Effector CD4-positive, alpha-beta T cell (primary cell): ENCODE measurements at places on chromosomes 13 and 19.

GRCh38 chr13:112799394-112799793 lies 109.6 kb downstream of the ATP11A start:
- no peak for DNase-seq

- DNase-seq = no peak
Measured at GRCh38 chr13:50713523-50714248, 129.8 kb downstream of the DLEU7 start.

DNA sequence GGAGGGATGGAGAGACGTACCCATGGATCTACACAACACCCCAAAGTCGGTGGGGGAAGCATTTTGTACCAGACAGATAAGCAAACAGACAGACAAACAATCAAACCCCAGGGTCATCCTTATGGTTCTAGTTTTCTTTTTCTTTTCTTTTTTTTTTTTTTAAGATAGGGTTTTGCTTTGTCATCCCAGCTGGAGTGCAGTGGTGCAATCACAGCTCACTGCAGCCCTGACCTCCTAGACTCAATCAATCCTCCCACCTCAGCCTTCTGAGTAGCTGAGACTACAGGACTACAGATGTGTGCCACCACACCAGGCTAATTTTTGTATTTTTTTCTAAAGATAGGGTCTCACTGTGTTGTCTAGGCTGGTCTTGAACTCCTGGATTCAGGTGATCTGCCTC lies 17.9 kb upstream of the FBL start:
- no peak for DNase-seq

- DNase-seq = no peak
Measured at GRCh38 chr13:45792827-45793303, 58.7 kb downstream of the SIAH3 start.

DNA sequence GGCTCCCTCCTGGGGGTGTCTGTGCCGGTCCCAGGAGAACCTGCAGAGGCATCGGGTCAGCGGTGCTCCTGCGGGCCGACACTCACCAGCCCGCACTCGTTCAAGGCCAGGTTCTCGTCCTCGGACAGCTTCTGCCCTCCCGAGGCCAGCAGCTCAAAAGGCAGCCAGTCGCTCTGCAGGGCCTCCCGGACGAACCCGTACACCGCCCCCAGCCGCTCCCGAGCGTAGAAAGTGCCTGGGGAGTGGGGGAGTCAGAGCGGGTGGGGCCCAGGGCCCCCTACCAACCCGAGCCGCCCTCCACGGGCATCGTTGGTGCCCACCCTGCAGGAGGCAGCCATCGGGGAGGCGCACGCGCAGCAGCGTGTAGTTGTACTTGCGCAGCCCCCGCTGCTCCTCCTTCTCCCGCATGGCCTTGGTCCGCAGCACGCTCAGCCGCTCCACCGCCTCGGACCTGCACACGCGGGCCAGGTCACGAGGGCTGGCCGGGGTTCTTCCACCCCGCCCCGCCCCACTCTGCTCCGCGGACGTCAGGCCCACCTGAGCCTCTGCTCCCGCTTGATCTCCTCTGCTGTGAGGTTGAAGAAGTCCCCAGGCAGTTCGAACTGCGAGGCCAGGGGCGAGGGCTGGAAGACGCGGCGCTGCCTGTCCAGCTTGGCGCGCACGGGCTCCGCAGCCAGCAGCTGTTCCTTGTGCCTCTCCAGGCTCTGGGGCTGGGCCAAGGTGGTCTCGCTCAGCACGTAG lies 11.5 kb downstream of the UBXN6 start:
- no peak for DNase-seq

GRCh38 chr13:24181991-24182702 lies 21.6 kb downstream of the SPATA13 start:
- no peak for DNase-seq

- DNase-seq = no peak
Measured at GRCh38 chr19:45952686-45953505, 20.8 kb downstream of the NOVA2 start.

GRCh38 chr13:81916461-81916860 lies 1575.5 kb upstream of the SPRY2 start:
- no peak for DNase-seq

DNA sequence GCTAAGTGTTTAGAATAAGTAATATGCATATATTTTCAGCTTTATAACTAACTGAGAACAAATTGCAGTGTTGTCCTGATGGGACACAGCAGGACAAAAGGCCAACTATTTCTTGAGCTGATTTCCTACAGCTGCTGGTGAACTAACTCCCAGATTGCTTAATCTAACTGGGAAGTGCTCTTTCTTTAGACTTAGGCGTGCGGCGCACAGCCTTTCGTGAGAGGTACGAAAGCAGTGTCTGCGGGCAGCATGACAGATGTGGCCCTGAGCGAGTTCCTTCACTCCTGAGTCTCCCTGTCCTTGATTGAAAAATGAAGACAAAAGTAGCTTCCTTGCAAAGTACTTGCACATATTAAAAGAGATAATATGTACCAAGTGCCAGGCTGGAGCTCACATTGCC lies 47.3 kb upstream of the NPAS1 start:
- no peak for DNase-seq

- DNase-seq = no peak
Measured at GRCh38 chr13:34411177-34411576, 530.9 kb upstream of the NBEA start.

DNA sequence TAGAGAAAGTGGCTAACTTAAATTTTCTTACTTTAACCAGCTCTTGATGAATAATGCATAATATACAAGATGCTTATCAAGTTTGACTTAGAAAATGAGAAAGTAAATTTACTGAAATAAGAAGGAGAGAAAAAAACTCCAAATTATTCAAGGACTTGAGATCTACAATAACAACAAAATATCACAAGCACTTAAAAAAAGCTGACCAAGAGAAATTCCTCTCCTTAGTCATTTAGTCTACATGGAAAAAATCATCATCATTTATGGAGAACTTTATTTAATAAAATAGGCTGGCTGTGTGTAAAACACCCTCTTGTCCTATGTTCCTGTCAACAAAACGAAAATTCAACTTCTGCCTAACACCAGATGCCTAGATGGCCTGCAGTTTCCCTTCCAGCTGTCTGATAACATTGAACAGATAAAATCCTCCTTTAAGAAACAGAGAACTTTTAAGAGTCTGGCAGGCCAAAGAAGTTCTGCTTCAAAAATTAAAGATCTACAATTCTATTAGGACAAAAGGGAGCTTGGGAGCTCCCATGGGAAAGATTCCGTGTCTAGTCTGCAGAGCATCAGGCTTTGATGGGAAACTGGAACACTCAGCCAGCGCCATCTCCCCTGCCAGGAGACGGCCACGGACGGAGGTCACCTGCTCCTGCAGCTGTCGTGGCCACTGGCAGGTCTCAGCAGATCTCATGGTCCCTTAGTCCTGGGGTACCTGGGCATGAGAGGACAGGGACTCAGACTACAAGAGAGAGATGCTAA lies 37.9 kb upstream of the ATP11A start:
- DNase-seq = no peak

GRCh38 chr13:113731192-113732175 lies 27.5 kb upstream of the TMEM255B start:
- DNase-seq = no peak

GRCh38 chr19:33214596-33214995 lies 11.1 kb downstream of the SLC7A10 start:
- DNase-seq = no peak

GRCh38 chr13:40540328-40541044 lies 126.0 kb downstream of the FOXO1 start:
- DNase-seq = no peak

- no peak for DNase-seq
Measured at GRCh38 chr13:67645874-67646467, 415.8 kb upstream of the PCDH9 start.

GRCh38 chr13:71632206-71632605 lies 234.8 kb downstream of the DACH1 start:
- no peak for DNase-seq

- no peak for DNase-seq
Measured at GRCh38 chr13:26718872-26719271, 41.7 kb downstream of the GPR12 start.

GRCh38 chr19:33458171-33458633 lies 63.4 kb downstream of the PEPD start:
- DNase-seq = no peak

DNA sequence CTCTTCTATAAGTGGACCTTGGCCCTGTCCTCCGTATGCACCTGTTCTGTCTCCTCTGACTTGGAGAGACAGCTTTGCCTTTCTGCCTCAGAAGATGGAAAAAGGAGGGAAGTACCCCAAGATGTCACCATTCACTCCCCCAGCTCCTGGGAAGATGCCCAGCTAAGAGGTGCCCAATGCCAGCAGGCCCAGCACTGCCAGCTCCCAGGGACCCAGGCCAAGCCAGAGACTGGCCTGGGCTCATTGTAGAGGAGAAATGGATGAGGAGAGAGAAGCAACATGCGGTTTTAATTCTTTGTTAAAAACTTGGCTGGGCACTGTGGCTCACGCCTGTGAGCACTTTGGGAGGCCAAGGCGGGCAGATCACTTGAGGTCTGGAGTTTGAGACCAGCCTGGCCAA lies 111.5 kb upstream of the ZNF507 start:
- DNase-seq = no peak

GRCh38 chr19:2166741-2167738 lies 3.3 kb downstream of the DOT1L start:
- no peak for DNase-seq

GRCh38 chr13:24096659-24097058 lies 63.9 kb upstream of the SPATA13 start:
- DNase-seq = no peak

GRCh38 chr19:3944018-3944721 lies 11.3 kb downstream of the NMRK2 start:
- no peak for DNase-seq

DNA sequence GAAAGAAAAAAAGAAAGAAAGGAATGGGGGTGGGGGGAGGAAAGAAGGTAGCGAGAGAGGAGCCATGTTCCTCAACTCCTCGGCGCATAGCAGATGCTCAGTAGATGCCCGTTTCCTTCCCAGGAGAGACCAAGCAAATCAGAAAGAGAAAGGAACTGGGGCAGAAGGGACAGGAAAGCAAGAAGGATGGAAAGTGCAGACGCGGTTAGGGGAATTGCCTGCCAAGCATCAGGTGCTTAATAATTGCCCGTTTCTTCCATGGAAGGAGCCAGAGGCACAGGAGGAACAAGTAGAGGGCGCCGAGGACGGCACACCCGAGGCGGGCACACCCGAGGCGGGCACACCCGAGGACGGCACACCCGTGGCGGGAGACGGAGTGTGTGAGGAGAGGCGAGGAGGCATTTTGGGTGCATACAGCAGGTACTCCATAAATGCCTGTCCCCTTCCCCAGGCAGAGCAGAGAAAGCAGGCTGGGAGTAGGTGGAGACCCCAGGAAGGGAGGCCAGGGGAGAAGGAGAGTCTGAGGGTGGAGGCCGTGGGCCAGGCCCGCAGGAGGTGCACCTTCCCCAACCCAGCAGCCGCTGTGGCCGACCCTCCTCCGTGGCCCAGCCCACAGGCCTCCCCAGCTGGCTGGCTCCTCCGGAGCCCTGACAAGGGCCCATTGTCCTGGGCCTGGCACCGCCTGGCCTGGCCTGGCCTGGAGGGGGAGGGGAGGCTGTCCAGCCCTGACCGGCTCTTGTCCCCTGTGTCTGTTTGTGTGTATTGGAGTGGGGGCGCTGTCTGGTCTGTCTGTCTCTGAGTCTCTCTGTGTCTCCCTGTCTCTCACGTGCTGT lies 14.6 kb downstream of the JOSD2 start:
- DNase-seq = no peak

GRCh38 chr13:100203696-100204367 lies 114.9 kb downstream of the PCCA start:
- no peak for DNase-seq

- DNase-seq = no peak
Measured at GRCh38 chr13:33015241-33015668, 968 bp upstream of the KL start.

DNA sequence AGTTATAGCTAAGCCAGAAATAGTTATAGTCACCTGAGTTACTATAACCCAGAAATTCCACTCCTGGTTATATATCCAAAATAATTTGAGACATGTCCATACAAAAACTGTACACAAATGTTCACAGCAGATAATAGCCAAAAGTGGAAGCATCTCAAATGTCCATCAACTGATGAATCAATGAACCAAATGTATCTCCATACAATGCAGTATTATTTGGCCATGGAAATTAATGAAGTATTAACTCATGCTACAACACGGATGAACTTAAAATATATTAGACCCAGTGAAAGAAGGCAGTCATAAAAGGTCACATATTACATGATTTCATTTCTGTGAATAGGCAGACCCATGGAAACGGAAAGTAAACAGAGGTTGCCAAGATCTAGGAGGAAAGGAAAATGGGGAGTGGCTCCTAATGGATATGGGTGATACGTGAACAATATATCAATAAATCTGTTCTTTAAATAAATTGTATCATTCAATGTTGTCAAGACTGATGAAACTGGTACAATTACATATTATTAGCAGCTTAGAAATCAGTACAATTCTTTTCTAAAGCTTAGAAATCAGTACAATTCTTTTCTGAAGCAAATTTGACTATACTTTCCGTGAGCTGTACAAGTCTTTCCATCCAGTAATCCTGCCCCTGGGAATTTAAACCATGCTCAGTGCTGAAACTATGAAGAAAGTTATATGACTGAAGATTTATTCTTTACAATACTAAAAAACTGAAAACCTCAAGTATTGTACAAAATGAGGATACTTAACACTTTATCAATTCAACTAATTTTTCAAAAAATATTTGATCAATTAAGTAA lies 47.0 kb upstream of the DIAPH3 start:
- DNase-seq = no peak

- no peak for DNase-seq
Measured at GRCh38 chr19:29315556-29316190, 102.7 kb upstream of the UQCRFS1 start.
